ENCODE measurements at places on chromosomes 7 and 10.
A peak's percentile ranks its signal among the peaks of the same experiment; 100 is the strongest.

DNA sequence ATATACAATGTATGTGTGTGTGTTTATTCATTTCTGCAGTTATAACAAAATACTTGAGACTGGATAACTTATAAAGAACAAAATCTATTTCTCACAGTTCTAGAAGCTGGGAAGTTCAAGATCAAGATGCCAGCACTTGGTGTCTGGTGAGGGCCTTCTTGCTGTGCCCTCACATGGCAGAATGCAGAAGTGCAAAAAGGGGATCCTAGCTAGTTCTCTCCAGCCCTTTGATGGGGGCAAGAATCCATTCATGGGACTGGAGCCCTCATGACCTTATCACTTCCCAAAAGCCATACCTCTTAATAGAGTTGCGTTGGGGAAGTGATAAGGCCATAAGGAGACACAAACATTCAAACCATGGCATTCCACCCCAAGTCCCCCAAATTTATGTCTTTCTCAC is 8.4 kb downstream of the GRB10 start:
- H3K4me3 ChIP-seq, result no peak overlapping the region
- H3K27me3 ChIP-seq, result peaks cover 11% of the 10 kb centered on the region
- H3K4me1 ChIP-seq, result no peaks in the 10 kb centered on the region

- H3K4me3 ChIP-seq, result no peak overlapping the region
- no peak overlapping the region for H3K27ac ChIP-seq
- peaks cover 3% of the 10 kb centered on the region for H3K4me1 ChIP-seq
- H3K27me3 ChIP-seq, result peaks cover 26% of the 10 kb centered on the region
- H3K36me3 ChIP-seq, result peaks cover 4% of the 10 kb centered on the region
Observed at GRCh38 chr10:6501931-6502330, 78.1 kb downstream of the PRKCQ start.

DNA sequence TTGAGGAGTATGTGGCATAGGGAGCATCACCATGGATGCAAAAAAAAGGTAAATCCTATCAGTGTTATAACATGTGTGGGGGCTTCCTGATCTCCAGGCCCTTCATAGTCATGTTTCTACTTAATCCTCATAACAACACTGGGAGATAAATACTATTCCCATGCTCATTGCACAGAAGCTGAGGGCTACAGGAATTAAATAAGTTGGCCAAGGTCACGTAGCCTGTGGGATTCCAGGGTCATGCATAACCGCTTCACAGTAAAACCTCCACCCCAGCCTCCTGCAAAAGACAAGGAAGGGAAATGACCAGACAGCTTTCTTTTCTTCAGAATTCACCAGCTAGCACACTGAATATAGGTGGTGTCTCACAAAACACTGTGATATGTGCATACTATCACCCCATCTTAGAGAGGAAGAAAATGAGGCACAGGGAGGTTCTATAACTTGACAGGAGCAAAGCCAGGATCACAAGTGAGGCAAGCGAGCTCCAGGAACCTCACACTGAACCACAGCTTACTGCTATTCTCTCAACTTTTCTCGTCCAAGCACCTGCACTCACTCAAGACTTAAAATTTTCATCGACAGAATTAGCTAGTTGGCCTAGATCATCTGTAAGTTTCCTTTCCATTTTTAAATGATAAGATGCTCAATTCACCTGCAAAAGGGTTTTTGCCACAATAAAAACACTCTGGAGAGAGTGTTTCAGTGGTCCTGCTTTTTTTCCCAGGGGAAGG is 13.4 kb downstream of the JAZF1 start:
- no peak overlapping the region for H3K4me3 ChIP-seq
- no peak overlapping the region for H3K27ac ChIP-seq
- DNase-seq, result no peak
- no peaks in the 10 kb centered on the region for H3K27me3 ChIP-seq

GRCh38 chr7:30973791-30974604 is 10.2 kb downstream of the GHRHR start:
- H3K4me3 ChIP-seq, result no peak overlapping the region
- DNase-seq, result no peak
- H3K27me3 ChIP-seq, result peaks cover 24% of the 10 kb centered on the region

DNA sequence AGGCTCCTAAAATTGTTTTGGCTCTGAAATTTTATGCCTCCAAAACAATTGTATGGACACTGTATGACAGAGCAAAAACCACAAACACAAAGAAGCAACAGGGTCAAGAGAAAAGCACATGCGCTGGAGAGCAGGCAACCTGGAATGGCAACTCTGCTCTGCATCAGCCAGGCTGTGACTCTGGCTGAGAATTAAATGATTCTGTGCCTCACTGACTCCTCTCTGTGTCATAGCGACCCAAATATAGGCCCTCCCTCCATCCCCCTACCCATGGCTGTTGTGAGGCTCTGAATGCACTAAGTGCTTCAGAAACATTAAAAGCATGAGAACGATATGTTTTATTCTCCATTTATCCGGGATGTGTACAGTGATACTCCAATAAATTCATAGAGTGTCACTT is 24.9 kb upstream of the NEBL start:
- H3K4me1 ChIP-seq, result no peaks in the 10 kb centered on the region
- no peaks in the 10 kb centered on the region for H3K36me3 ChIP-seq
- H3K27me3 ChIP-seq, result peaks cover 6% of the 10 kb centered on the region
- no peak for DNase-seq
- no peak overlapping the region for H3K4me3 ChIP-seq

- H3K27ac ChIP-seq, result peak overlapping the region; percentile 20
- no peak for DNase-seq
- peaks cover 21% of the 10 kb centered on the region for H3K36me3 ChIP-seq
- H3K4me3 ChIP-seq, result no peak overlapping the region
- peaks cover 9% of the 10 kb centered on the region for H3K4me1 ChIP-seq
- H3K27me3 ChIP-seq, result no peaks in the 10 kb centered on the region
Observed at GRCh38 chr7:74103219-74103772, 19.7 kb downstream of the LIMK1 start.

GRCh38 chr7:26144184-26145080 is 7.6 kb upstream of the NFE2L3 start:
- no peaks in the 10 kb centered on the region for H3K36me3 ChIP-seq
- H3K27ac ChIP-seq, result no peak overlapping the region
- H3K4me3 ChIP-seq, result no peak overlapping the region
- no peaks in the 10 kb centered on the region for H3K4me1 ChIP-seq
- peaks cover 11% of the 10 kb centered on the region for H3K27me3 ChIP-seq

GRCh38 chr10:107317592-107317991 is 153.1 kb upstream of the SORCS1 start:
- no peaks in the 10 kb centered on the region for H3K4me1 ChIP-seq
- no peak overlapping the region for H3K4me3 ChIP-seq
- peak overlapping the region; percentile 41 for H3K27ac ChIP-seq
- H3K27me3 ChIP-seq, result no peaks in the 10 kb centered on the region
- DNase-seq, result no peak

- no peak for DNase-seq
- H3K4me3 ChIP-seq, result no peak overlapping the region
- H3K27me3 ChIP-seq, result peaks cover 2% of the 10 kb centered on the region
- peaks cover 9% of the 10 kb centered on the region for H3K4me1 ChIP-seq
Observed at GRCh38 chr7:16916738-16917137, 35.0 kb upstream of the AGR3 start.

- no peak for DNase-seq
- no peak overlapping the region for H3K4me3 ChIP-seq
- no peaks in the 10 kb centered on the region for H3K36me3 ChIP-seq
- peaks cover 9% of the 10 kb centered on the region for H3K27me3 ChIP-seq
Observed at GRCh38 chr10:118800920-118801319, 46.1 kb upstream of the CACUL1 start.

DNA sequence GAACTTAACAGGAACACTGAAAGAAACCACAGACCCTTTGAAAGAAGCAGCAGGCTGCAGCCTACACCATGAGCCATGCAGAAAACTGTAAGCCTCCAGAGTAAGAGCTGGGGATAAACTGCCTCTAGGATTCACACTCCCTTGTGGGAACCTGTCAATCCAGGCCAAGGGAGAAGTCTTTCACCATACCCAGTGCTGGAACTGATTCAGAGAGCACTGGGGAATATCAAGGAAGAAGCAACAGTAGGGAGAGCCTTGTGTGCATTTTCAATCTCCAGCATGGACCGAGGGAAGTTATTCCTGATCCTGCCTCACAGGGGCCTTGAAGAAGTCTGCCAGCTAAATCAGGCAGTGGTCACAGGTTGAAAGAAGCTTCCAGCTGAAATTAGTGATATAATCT is 282.2 kb downstream of the AGMO start:
- no peaks in the 10 kb centered on the region for H3K36me3 ChIP-seq
- no peaks in the 10 kb centered on the region for H3K27me3 ChIP-seq
- H3K27ac ChIP-seq, result no peak overlapping the region
- H3K4me1 ChIP-seq, result no peaks in the 10 kb centered on the region
- no peak overlapping the region for H3K4me3 ChIP-seq
- no peak for DNase-seq

GRCh38 chr7:51633006-51633405 is 316.4 kb upstream of the COBL start:
- H3K4me1 ChIP-seq, result no peaks in the 10 kb centered on the region
- no peak overlapping the region for H3K4me3 ChIP-seq
- DNase-seq, result no peak
- no peaks in the 10 kb centered on the region for H3K36me3 ChIP-seq
- H3K27ac ChIP-seq, result no peak overlapping the region

DNA sequence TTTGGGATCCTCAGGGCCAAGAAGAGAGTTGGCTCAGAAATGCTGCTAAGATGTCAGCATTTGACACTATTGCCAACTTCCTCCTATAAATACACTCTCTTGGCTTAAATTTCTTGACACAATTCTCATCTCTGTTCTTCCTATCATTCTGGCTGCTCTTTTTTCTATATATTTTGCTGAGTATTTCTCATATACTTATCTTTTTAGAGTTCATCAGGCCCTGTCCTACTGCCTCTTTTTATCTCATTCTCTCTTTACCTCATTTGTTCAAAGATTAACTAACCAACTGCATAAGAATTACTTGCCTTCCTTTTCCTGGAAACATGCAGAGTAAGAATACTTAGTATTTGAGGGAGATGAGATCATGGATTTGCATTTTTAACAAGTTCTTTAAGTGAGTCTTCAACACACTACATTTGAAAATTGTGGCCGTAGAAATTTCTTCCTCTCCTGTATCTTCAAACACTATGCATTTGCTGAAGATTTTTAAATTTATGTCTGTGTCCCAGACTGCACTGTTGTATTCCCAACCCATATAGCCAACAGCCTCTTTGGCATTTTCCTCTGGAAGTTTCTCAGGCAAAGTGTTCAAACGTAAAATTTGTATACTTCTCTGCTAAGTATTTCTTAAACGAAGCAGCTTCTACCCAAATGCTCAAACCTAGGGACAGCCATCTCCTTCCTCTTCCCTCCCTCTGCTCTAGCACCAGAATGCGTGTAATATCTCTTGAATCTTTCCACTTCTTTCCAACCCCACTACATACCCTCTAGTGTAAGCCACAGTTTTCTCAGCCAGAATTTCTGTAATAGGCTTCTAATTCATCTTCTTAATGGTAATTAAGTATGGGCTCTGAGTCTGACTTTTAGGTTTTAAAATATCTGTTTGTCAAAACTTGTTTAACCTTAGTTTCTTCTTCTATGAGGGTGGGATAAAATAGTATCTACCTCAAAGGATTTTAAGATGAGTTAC is 35.5 kb downstream of the ARL4A start:
- H3K4me3 ChIP-seq, result no peak overlapping the region
- no peak overlapping the region for H3K27ac ChIP-seq
- H3K27me3 ChIP-seq, result peaks cover 2% of the 10 kb centered on the region

DNA sequence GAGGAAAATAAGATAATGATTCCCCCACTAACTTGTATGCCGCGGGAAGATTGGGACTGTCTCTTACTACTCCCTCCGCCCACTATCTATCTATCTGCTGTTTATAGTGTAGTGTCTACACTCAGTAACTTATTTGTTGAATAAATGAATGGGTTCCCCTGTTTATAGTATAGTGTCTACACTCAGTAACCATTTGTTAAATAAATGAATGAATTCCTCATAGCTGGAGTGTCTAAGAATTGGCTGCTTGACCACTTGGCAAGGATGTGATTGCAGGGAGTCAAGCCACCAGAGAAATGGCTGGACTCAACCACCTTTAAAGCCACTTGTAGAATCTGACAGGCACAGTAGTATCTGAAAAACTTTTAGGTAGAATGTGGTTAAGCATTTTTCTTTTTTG is 147.1 kb downstream of the TRIL start:
- no peak overlapping the region for H3K27ac ChIP-seq
- H3K4me3 ChIP-seq, result no peak overlapping the region
- peaks cover 10% of the 10 kb centered on the region for H3K4me1 ChIP-seq
- no peak for DNase-seq

DNA sequence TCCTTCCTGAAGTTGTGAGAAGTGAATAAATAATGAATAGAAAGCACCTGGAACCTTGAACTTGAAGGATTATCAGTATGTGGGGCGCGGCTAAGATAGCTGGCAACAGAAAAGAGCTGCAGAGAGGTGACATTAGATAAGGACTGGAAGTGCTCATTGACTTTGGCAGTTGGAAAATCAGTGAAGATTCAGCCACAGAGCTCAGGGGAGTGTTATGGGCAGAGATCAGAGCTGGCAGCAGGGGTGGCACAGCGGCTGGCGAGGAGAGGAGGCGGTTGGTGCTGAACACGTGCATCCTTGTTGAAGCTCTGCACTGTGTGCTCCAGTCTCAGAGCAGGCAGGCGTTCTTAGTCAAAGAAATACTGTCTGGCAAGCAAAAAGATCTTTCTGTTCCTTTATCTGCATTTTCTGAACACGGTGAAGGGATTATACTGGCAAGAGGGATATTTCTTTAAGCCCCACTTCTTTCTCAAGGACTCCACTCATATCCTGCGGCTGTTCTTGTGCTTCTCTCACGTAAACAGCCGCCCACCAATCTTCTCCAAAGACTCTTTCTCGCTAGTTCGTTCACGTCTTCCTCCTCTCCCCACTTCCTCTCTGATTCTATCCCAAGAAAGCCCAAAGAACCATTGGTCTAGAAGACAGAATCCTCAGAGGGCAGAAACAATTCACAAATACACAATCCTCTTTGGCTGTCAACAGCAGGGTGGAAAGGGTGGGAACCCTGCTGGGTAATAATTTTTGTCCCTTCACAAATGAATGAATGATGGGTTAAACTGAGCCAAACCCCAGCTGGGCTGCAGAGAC is 38.6 kb upstream of the ADD3 start:
- H3K27ac ChIP-seq, result no peak overlapping the region
- H3K27me3 ChIP-seq, result no peaks in the 10 kb centered on the region
- DNase-seq, result no peak
- no peak overlapping the region for H3K4me3 ChIP-seq

GRCh38 chr10:5670662-5671375 is 4.4 kb upstream of the ASB13 start:
- peaks cover 2% of the 10 kb centered on the region for H3K36me3 ChIP-seq
- H3K27me3 ChIP-seq, result peaks cover 6% of the 10 kb centered on the region
- H3K4me1 ChIP-seq, result peaks cover 4% of the 10 kb centered on the region
- H3K4me3 ChIP-seq, result no peak overlapping the region

GRCh38 chr7:151837285-151838042 is 39.5 kb downstream of the PRKAG2 start:
- H3K36me3 ChIP-seq, result peaks cover 6% of the 10 kb centered on the region
- H3K4me1 ChIP-seq, result peaks cover 23% of the 10 kb centered on the region
- peak overlapping the region; percentile 89 for H3K27ac ChIP-seq
- DNase-seq, result no peak
- no peaks in the 10 kb centered on the region for H3K27me3 ChIP-seq

GRCh38 chr7:139660317-139661042 is 117.3 kb downstream of the HIPK2 start:
- H3K27me3 ChIP-seq, result no peaks in the 10 kb centered on the region
- H3K4me3 ChIP-seq, result no peak overlapping the region
- peaks cover 9% of the 10 kb centered on the region for H3K36me3 ChIP-seq
- H3K4me1 ChIP-seq, result peaks cover 35% of the 10 kb centered on the region
- H3K27ac ChIP-seq, result no peak overlapping the region
- no peak for DNase-seq
